Foreskin melanocyte (primary cell): ENCODE measurements at places on chromosomes 1 and 21.

DNA sequence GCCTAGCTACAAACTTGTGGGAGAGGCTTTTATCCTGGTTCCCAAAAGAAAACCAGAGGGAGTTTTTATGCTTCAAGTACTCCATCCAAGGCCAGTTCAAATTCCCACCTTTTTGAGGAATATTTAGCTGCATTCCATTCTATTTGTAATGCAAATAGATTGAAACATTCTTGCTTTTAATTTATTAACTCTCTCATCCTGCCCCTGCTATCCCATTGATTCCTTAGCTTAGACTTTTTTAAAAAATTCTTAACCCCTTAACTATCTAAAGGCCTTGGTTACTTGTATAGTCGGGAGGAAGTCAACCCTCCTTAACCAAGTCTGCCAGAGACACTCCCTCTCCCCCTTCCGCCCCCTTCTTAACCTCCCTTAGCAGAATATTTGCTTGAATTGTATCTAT lies 2.5 kb upstream of the MOV10 start:
- DNase-seq = no peak

DNA sequence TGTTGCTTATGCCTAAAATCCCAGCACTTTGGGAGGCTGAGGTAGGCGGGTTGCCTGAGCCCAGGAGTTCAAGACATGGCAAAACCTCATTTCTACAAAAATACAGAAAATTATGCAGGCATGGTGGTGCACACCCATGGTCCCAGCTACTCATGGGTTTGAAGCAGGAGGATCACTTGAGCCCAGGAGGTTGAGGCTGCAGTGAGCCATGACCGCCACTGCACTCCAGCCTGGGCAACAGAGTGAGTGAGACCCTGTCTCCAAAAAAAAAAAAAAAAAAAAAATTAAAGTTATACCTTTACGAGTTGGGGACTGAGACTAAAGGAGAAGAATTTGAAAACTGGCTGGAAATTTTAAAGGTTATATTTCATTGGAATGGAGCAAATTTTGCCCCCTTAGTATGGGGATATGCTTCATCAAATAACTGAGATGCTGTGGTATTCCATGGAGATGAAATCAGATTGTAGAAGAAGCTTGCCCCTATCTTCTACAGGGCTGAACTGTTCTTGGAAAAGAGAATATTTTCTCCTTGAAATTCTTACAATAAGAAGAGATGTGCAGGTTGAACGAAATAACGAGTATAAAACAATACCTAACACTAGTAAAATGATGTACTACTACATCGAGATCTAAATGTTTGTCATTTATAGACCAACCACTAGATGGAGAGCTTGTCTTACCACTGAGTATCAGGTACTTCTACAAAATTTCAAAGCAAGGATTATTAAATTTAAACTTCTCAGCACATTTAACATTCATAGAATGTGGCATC lies 34.9 kb upstream of the SCYL3 start:
- DNase-seq = peak; percentile 42

- peak; percentile 86 for DNase-seq
These were observed 50.2 kb upstream of the WASF2 start for GRCh38 chr1:27539901-27540861.

- DNase-seq = no peak
These were observed 178.8 kb downstream of the FGGY start for GRCh38 chr1:59475737-59476136.

GRCh38 chr1:58816747-58817221 lies 32.9 kb upstream of the JUN start:
- DNase-seq = no peak

DNA sequence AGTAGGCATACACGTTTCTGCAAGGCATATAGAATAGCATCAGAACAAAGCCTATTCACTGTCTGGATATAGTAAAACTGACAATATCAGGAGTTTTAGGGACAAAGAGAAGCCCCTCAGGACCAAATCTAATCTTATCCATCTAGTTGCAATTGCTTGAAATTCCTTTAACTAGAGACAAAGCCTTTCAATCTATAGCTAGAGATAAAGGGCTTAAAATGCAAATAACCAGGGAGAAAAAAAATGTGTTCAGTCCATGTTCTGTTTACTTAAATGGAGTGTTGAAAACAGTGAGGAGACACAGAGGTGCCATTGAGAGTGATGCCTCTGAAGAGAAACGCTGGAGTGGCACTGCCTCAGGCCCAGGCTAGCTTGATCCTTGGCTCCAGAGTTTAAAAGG lies 286.1 kb downstream of the DPYD start:
- DNase-seq = no peak

GRCh38 chr1:199515261-199515660 lies 512.2 kb upstream of the NR5A2 start:
- no peak for DNase-seq

DNA sequence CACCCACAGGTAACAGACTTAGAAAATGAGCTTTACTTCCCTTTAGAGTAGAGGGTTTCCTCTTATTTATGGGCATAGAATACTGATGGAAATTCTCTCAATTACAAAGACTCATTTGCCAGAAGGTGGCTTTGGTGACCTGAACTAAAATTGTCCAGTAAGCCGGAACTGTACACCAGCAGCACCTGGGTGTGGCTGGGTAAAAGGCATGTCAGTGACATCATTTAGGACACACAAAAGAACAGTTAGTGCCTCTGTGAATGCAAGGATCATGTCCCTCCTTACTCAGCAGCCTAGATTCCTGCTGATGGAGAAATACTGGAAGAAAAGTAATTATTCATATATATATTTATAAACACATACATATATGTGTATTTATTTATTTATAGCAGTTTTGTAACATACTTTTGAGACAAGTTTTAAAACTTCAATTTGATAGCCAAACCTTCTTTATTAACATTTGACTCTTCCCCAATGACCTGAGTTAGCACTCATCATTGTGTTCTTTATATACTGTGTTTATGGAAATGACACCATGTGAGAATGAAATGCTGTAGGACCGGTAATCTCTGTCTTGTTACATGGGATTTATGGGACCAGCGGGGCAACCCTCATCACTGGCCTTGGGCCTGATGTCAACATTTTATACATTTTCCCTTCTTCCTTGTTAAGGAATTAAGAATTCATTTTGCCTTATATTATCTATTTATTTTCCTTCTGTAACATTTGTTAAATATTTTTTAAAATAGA lies 274.4 kb downstream of the BRINP2 start:
- DNase-seq = no peak

DNA sequence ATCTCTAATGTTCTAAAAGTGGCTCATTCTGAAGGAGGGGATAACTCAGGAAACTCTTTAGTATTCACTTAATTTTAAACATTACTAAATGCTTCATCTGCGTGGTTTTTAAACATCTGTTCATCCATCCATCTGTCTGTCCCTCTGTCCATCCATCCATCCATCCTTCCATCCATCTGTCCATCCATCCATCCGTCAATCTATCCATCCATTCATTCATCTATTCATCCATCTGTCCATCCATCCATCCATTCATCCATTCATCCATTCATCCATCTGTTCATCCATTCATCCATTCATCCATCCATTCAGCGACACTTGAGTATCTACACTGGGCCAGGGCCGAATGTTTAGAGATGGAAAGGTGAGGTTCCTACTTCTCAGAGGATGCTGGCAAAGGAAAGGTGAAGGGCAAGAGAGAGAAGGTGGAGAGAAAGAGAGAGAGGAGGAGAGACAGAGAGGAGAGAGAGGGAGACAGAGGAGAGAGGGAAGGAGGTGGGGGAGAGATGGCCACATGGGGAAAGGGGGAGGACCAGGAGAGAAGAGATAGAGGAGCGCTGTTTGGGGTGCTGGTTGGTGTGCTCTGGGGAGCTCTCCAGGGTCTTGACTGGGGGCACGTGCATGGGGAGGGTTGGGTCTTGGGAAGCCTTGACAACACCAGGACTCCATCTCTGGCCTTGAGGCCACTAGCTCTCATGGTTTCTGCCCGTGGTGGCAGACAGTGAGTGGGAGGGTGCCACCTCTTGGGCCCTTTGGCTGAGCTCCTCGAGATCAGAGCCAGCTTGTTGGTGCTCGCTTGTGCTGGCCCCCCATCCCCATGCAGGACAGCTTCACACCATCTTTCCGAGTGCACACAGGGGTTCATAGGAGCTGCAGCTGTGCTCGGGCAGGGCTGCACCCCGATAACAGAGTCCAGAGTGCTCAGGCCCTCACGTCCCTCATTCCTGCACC lies 45.6 kb downstream of the ABCG1 start:
- no peak for DNase-seq

DNA sequence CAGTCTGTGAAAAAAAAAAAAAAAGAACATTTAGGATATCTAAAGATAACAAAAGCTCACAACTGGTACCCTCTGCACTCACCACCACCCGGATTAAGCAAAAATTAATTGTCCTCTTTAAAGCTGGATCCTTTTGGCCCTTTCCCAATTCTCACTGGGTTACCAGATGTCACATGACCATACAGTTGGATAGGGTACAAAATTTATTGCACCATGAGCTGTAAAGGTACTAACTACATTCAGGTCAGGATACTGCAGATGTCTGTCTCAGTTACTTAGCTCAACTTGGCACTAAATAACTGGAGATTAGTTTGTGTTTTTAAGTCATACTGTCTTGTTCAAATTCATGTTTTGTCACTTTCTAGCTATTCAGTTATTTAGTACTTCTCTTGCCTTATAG lies 96.3 kb downstream of the GPATCH2 start:
- no peak for DNase-seq

- DNase-seq = no peak
These were observed 14.7 kb downstream of the C1orf116 start for GRCh38 chr1:207017615-207018559.

- no peak for DNase-seq
These were observed 1.9 kb upstream of the TSNAX start for GRCh38 chr1:231526536-231526935.

- DNase-seq = no peak
These were observed 44.9 kb upstream of the PCBP3 start for GRCh38 chr21:45598666-45599065.

- peak; percentile 35 for DNase-seq
These were observed 23.0 kb downstream of the ACTA1 start for GRCh38 chr1:229410692-229411433.

DNA sequence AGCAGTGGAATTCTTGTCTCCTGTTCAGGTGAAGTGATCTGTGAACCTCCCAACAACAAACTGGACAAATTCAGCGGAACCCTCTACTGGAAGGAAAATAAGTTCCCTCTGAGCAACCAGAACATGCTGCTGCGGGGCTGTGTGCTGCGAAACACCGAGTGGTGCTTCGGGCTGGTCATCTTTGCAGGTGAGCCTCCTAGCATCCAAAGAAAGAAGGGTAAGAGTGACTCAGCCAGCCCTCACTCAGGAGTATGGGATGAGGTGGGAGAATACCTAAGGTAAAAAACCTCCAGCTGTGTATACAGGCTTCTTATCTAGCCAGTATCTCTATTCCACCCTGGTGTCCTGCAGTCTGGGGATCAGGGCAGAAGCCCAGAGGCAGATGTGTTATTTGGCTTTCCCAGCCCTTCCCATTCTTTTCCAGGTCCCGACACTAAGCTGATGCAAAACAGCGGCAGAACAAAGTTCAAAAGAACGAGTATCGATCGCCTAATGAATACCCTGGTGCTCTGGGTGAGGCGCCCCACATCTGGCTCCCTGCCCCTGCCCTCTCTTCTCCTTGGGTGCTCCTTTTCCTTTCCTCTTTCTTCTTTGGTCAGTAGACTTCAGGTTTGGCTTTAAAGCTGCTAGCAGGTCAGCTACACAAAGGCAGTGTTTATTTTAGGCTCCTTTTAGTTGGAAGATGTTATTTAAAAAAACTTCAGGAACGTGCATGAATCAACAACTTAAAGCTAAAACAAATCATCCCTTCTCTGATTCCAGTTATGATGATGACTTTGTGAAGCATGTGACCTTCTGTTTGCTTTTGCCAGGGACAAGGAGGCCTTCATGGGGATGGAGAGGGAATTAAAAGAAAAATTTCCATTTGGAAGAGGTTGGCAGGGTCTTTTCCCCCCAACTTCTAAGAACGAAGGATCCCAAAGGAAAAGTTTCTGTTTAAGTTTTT lies 9.0 kb downstream of the ATP8B2 start:
- peak; percentile 88 for DNase-seq

DNA sequence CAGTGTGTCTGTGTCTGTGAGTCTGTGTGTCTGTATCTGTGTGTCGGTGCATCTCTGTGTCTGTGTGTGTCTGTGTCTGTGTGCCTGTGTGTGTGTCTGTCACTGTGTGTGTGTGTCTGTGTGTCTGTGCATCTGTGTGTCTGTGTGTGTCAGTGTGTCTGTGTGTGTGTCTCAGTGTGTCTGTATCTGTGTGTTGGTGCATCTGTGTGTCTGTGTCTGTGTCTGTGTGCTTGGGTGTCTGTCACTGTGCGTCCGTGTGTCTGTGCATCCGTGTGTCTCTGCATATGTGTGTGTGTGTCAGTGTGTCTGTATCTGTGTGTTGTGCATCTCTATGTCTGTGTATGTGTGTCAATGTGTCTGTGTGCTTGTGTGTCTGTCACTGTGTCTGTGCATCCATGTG lies 44.7 kb upstream of the POFUT2 start:
- no peak for DNase-seq

GRCh38 chr1:227314014-227314848 lies 4.1 kb downstream of the CDC42BPA start:
- DNase-seq = no peak

DNA sequence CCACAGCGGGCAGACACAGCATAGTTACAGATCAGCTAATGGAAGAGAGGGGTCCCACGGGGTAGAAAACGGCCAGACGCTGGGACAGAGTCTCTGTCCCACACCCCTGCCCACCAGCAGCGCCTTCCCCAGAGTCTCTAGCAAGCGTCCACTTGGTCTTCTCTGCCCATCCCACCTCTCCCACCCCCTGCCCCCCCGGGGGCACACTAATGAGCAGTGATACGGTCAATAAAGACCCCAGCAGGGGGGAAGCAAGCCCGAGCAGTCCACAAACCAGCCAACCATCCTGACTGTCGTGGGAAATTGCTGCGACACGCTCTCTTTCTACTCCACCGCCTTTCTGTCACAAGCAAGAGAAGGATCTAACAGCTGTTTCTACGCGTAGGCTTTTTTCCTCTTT lies 374.7 kb downstream of the NPHP4 start:
- no peak for DNase-seq

GRCh38 chr1:20329793-20330542 lies 39.3 kb downstream of the VWA5B1 start:
- DNase-seq = no peak

GRCh38 chr1:48616710-48617109 lies 144.7 kb upstream of the SPATA6 start:
- no peak for DNase-seq

DNA sequence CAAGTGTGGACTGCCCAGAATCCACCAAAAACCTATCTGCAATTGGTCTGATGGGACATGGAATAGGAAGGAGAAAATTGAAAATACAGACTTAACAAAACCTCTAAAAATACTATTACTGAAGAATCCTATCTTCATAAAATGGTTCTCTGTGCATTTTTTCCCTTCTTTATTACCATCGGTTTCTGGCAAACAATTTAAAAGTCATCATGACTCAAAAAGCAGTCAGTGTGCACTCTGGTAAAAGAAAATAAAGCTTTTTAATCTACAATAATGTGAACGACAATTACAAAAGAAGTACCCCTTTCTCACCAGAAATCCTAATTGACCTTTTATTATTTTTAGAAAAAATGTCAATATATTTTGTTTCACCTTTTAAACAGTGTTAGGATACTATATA lies 186.3 kb downstream of the TPR start:
- DNase-seq = no peak
